Activated naive CD4-positive, alpha-beta T cell (primary cell): ENCODE measurements at places on chromosomes 1 and 21.

DNA sequence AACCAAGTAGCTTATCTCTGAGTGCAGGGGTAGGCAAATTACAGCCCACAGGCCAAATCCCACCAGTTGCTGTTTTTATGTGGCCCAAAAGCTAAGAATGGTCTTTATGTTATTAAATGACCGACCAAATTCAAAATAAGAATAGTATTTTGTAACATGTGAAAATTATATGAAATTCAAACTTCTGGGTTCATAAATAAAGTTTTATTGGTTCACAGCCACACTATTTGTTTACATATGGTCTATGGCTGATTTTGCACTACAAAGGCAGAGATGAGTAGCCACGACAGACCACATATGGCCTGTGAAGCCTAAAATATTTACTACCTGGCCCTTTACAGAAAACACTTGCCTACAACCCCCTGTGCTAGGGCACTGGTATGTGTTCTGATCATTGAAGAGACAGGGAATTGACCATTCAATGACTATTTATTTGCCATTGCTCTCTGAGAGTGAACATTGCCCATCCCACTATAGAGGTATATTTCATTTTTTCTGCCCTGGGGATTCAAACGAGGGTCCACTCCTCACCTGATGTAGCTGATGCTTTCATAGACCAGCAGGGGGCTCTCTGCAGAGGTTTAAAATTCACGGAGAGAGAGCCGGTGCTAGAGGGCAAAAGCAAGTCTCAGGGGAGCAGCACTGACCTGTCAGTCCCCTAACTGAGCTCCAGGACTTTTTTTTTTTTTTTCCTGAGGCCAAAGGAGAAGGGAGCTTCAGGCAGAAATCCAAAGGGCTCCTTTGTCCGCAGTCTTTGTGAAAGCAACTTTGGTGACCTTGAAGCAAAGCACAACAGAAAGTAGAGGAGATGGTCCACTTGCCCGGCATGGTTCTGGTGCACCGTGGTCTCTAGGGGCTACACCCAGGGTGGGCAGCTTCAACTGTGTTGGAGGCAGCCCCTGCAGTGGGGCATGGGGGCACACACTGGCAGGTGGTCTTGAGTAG is 7.3 kb upstream of the GNL2 start:
- no peak for DNase-seq

DNA sequence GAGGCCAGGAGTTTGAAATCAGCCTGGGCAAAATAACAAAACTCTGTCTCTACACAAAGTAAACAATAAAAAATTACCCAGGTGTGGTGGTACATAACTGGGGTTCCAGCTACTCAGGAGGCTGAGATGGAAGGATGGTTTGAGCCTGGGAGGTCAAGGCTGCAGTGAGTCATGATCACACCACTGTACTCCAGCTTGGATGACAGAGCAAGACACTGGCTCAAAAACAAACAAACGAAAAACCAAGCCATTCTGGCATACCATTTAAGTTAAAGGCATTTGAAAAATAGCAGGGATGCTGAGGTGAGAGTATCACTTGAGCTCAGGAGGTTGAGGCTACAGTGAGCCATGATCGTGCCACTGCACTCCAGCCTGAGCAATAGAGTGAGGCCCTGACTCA is 5.3 kb upstream of the ALDH9A1 start:
- no peak for DNase-seq

GRCh38 chr1:21318714-21319159 is 28.5 kb upstream of the ECE1 start:
- DNase-seq, result no peak

GRCh38 chr1:49036700-49037099 is 260.0 kb upstream of the BEND5 start:
- no peak for DNase-seq

DNA sequence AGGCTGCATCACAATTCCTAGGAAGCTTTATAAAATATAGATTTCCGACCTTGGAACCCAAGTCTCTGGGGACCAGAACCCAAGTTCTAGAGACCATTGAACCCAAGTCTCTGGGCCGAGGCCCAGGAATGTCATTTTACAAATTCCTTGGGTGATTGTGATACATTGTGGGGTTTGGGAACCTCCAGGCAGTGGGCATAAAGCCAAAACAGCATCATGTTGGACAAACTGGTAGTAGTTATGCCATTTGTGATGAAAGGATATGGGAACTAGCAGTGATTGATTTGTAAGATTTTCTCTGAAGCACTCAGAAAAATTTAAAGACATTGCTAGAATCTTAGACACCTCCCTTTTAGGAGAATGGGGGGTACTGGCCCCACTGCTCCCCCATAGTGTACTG is 160.2 kb downstream of the HIVEP3 start:
- no peak for DNase-seq

DNA sequence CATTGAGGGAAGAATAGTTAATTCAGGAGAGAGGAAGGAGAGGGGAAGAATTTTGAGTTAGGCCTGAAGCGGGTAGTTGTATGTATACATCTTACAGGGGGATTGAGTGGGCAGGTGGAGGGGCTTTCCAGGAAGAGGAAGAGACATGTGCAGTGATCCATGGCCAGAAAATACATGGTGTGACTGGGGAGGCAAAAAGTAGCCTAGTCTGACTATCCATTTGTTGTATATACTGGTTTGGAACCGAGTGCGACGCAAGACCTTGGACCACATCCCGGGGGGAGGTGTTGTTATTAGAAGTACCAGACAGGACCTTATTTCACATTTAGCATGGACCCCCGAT is 158.3 kb downstream of the SDCCAG8 start:
- no peak for DNase-seq

DNA sequence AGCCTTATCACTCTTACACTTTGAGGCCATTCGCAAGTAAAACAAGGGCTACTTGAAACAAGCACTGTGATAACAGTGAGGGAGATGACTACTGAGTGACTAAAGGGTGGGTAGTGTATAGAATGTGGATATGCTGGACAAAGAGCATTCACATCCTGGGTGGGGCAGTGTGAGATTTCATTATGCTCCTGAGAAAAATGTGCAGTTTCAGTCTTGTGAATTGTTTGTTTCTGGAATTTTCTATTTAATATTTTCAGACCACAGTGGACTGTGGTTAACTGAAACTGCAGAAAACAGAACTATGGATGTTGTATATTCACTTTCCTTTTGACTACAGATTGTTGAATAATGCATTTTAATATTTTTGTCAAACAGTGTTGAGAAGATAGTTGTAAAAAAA is 25.1 kb upstream of the B3GALT2 start:
- no peak for DNase-seq

DNA sequence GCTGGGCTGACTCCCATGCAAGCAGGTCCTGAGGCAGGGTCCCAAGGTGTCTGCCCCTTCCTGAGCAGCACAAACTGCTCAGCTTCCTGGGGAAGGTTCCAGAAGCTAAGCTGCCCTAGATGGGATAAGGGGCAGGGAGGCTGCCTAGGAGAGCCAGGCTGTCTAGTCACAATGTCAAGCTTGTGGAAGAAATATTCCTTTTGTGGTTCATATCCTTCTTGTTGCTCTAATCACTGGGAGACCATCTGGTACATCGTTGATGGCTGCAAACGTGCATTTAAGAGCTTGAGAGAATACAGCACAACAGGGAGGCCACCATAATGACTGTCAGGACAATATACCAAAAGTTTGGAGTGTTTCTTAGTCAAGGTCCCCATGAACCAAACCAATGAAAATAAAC is 67.4 kb downstream of the SLC16A1 start:
- DNase-seq, result no peak

DNA sequence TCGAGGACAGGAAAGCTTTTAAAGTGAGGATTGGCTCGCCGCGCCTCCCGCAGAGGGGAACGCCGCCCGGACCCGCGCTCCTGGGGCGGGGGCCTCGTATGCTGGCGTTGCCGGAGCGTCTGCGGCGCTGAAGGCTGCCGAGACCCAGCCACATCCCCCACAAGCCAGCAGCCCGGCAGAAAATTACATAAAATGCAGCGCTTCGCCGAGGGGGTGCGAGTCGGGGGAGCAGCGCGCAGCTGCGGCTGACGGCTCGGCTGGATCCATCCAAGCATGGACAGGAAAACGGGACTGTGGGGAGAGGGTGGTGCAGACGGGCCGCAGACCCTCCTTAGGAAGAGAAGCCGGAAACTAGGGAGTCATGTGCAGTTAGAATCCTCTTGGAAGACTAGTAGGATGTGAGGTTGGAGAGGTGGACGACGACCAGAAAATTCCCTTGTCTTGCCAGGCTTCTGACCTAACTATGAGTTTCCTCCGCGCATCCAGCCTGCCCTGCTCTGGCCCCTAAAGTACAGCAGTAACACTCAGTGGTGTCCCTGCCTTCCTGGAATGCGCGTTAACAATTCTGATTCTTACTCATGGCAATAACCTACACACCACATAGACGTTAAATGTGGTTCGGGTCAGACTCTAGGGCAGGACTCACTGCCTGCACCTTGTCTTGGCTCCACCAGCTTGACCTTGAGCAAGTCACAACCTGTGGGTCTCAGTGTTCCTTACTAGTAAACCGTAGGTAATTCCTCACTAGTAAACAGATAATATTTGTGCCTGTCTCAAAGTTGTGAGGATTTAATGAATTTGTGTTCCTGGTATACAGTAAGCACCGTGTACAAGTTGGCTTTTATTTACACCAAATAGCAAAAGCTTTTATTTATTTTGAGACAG is 953 bp upstream of the BRWD1 start:
- peak; percentile 49 for DNase-seq

DNA sequence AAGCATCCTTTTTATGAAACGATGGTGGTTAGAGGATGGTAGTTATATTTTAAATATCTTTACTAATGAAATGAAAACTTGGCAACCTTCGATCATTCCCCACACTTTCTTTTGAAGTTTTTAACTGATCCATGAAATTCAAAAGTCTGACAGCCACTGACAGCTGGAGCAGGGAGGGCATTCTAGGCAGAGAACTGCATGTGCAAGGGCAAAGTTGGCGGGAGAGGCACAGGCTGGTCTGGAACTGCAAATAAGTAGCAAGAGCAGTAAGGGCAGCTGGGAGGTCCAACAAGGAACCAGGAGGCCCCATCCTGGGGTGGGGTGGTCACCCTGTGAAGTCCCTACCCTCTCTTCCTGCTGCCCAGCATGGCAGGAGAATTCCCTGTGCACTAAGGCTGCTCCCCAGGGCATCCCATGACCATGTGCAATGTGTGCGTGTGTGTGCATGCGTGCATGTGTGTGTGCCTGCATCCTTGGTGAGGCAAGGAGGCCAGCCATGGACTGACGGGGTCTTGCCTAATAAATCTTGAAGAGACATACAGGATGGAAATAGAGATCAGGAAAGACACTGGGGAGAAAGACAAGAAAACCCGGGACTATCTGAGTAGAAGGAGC is 33.1 kb upstream of the FOXO6 start:
- DNase-seq, result no peak

- DNase-seq, result no peak
Measured at GRCh38 chr1:29563092-29563491, 326.8 kb downstream of the PTPRU start.

DNA sequence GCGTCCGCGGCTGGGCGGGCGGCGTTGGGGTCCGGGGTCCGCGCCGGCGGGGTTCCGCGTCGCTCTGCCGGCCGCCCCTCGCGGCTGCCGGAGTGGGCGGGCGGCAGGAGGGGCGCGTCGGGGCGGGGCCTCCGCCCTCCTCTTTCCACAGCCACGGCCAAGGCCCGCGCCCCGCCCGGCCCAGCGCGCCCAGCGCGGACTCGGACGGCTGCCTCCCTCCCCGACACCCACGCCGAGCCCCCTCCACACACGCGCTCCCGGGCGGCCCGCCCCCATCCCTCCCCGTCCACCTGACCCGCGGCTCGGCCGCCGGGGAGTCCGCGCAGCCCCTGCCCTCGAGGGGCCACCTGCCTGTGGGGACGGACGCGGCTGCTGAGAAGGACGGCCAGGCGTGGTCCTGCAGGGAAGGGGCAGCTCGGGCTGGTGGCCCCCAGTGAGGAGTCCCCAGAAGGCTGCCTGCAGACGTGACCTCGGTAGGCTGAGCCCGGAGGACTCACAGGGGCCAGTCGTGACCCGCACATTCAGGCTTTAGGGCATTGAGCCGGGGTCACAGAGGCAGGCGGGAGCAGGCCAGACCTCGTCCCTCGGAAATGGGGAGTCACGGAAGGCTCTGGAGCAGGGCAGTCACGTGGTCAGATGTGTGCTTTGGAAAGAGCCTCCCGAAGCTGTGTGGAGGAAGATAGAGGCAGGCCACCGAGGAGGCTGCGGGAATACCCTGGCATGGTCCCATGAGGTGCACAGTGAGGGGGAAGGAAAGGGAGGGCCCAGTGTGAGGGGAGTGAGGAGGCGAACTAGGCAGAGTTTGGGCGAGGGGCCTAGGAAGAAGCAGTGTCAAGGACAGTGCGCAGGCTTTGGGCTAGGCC is at the start of gene COL8A2:
COL8A2 (minus strand) TSS at position 94 of the 863 bp plus-strand sequence. CDS start 24,980 bp downstream, outside the sequence.
- no peak for DNase-seq

DNA sequence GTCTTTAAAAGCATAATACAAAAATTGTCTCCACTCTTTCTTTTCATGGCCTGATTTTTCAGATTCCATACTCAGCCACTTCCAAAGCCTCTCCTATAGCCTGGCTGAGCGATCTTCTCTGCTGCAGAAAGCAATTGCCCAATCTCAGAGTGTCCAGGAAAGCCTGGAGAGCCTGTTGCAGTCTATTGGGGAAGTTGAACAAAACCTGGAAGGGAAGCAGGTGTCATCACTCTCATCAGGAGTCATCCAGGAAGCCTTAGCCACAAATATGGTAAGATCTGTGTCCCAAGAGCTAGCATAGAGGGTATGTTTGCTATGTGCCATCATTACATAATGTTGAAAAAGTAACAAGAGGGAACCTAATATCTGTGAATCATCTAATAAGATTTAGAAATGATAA is 130.7 kb upstream of the BMP8A start:
- DNase-seq, result no peak
